ENCODE measurements at places on chromosomes 11 and 22.

- no peak for DNase-seq
Observed at GRCh38 chr11:7115780-7116179, 27.0 kb downstream of the RBMXL2 start.

GRCh38 chr11:127590314-127590713 lies 589.7 kb upstream of the KIRREL3 start:
- no peak for DNase-seq

DNA sequence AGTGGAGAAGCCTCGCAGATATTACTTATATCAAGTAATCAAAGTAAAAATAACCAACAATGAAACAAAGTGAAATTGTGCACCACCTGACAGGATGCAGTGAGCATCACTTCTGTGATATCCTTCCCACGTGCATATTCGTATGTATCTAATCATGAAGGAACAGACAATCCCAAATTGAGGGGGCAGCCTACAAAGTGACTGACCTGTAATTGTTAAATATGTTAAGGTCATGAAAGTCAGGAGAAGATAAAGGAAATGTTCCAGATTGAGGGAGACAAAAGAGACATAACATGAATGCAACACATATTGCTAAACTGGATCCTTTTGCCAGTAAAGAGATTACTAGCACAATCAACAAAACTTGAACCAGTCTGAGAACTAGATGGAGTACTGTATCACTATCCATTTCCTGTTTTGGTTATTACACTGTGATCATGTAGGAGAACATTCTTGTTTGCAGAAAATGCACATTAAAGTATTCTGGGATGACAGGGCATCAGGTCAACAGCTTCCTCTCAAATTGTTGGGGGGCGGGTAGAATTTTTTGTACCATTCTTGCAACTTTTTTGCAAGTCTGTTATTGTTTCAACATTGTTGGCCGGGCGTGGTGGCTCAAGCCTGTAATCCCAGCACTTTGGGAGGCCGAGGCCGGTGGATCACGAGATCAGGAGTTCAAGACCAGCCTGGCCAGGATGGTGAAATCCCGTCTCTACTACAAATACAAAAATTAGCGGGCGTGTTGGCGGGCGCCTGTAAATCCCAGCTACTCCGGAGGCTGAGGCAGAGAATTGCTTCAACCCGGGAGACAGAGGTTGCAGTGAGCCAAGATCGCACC lies 2.0 kb downstream of the SBF2 start:
- DNase-seq, result no peak

DNA sequence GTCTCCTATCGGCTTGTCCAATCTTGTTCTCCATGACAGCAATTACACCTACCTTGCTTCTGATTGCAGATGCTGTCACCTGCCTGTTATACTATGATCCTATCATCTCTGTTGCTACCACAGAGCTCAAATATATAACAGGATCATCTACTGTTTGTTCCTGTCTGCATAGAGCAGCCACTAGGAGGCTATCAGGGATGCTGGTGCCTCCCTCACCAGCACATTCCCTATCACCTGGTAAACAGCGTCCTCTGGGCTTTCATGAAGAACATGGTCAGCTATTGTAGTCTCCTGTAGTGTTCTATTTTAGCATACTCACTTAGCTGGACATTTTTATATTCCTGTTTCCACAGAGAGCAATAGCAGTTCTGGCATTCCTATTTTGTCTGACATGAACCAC lies 87.8 kb upstream of the FAT3 start:
- DNase-seq, result no peak

GRCh38 chr22:18075720-18076497 lies 1.9 kb upstream of the PEX26 start:
- no peak for DNase-seq

DNA sequence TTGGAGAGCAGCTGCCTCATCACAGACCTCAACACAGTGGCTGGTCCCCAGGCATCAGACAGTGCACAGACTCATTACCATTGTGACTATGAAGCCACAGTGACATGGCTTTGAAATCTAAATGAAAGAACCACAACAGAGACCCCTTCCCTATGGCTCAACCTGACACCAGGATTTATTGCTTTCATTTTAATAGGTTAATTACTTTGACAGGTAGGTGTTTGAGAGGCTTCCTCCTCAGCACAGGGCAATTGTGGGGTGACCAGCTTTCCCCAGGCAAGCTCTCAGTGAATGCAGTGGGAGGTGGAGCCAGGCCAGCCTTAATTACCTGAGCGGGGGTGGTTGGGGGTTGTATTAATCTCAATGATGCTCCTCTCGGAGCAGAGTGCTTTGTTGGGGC lies 102.3 kb downstream of the CHST1 start:
- DNase-seq, result no peak

DNA sequence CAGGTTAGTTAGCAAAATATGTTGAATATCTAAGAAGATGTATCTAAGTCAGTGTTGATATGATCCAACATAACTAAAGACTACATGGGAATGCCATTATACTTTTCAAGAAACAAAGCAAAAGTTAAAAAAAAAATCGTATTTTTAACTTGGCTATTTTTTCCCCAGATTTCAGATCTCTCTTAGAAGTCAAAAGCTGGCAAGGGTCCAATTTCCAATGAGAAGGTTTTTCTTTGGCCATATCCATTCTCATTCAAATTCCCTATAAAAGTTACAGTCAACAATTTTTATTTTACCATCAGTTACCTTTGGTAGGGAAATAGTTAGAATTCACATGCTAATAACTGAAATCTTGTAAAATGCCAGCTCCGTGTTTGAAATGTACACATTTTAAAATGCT lies 70.5 kb upstream of the FAT3 start:
- no peak for DNase-seq

- no peak for DNase-seq
Observed at GRCh38 chr11:73528013-73528412, 69.9 kb downstream of the FAM168A start.

- DNase-seq, result no peak
Observed at GRCh38 chr11:110174645-110175310, 81.6 kb downstream of the ZC3H12C start.

DNA sequence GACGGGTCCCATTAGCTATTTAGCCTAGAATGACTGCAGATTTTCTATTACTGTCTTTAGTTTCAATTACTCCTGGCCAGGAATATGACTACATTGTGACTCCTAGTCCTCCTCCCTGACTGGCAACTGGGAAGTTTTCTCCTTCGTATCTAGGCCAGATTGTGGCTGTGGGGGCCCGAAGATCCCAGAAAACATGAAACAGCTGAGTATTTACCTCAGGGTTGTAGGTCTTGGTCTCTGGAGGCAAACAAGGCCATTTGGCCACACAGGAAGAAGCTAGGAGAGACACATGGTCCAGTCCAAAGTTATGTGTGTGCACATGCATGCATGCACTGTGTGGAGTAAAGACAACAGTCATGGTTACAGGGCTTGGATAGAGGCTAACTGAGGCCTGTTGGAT lies 10.2 kb upstream of the GDPD4 start:
- no peak for DNase-seq

DNA sequence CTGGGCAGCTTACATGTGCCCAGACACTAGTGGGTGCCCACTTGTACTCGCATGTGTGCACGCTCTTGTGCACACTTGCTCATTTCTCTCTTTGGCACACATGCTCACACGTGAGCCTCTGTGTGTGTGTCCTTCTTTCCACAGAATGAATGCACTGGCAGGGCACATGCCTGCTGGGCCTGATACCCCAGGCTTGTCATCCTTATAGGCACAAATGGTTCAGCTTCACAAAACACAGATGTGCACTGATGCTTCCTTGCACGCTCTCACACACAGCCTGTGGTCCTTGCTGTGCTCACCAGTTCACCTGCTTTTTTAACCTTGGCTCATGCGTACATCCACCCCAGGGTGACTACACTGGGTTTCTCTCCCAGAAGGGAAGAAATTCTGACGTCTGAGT lies 174.8 kb downstream of the BUD13 start:
- no peak for DNase-seq

DNA sequence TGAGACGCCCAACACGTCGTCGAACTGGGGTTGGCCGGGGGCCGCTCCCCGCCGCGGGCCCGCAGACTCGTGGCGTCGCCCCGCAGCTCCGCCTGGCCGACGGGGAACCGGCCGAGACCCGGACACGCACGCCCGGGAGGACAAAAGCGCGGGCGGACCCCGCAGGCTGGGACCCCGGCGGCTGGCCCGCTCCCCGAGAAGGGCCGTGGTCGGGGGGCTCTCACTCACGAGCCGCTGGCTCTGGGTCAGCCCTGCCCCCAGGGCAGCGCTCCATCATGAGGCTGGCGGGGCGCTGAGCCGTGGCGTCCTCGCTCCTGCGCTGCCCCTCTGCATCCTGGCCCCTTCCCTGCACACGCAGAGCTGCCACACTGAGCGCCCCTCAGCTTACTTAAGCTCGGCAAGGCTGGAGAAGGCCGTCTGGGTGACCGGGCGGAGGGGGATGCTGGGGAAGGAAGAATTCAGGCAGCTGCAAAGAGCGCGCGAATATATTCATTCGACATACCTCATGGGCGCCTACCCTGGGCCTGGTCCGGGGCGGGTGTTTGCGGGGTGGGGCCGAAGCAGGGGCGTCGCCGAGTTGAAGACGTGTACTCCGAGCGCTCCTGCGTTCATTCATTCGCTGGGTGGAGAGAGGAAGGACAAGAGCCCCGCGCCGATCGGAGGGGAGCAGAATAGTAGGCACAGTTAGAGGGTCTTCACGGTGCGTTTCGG lies 579 bp upstream of the CYB5R2 start:
- DNase-seq, result no peak

- no peak for DNase-seq
Observed at GRCh38 chr22:44823806-44824205, 71.4 kb downstream of the ARHGAP8 start.

DNA sequence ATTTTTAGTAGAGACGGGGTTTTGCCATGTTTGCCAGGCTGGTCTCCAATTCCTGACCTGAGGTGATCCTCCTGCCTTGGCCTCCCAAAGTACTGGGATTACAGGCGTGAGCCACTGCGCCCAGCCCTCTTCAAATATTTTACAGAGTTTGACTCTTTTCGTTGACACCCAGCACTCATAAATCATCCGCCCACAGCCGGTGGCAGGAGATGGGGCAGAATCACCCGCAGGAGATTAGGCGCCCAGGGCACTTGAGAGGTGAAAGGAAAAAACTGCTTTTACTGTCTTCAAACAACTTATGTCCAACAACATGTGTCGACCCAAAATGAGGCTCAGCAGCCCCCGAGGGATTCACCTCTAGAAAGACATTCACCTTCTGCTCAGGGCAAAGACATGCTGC lies 56.9 kb downstream of the OSBP2 start:
- DNase-seq, result no peak

GRCh38 chr11:125950696-125951651 lies 5.1 kb downstream of the VSIG10L2 start:
- DNase-seq, result no peak

DNA sequence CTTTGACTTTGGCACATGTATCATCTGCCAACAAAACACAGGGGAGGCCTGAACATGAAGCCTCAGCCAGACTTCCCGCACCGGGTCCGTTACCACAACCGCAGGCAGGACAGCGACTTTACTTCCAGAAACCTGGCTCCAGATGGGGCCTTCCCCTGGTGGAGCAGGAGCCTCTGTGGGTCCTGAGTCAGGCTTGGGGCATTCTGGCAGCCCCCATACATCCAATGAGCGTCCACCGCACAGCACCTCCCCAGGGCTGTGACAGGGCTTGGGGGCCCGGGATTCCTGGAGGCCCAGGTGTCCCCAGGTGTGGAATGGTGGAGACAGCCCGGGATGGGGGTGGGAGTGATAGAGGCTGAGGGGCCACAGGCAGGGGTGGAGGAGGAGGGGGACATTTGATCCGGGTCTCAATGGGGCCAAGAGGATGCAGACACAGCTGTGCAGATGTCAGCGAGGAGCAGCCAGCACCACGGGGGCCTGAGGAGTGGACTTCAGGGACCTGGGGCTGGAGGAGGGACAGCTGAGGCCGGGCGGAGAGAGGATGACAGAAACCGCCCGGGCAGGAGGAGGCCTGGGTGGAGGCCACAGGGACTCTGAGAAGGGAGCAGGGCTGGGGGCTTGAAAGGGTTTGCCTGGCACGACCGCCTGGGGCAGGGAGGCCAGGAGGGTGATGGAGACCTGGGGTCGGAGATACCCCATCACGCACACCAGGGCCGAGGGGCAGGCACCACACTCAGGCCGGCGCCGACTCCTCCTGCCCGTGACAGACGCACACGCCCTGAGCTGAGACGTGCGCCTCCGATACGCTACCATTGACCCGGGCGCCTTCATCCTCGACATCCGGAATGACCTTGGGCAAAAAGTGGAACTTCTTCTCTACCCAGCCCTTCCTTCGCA lies 8.6 kb downstream of the TTLL8 start:
- no peak for DNase-seq

GRCh38 chr11:118247041-118247440 lies 5.1 kb downstream of the MPZL3 start:
- no peak for DNase-seq

DNA sequence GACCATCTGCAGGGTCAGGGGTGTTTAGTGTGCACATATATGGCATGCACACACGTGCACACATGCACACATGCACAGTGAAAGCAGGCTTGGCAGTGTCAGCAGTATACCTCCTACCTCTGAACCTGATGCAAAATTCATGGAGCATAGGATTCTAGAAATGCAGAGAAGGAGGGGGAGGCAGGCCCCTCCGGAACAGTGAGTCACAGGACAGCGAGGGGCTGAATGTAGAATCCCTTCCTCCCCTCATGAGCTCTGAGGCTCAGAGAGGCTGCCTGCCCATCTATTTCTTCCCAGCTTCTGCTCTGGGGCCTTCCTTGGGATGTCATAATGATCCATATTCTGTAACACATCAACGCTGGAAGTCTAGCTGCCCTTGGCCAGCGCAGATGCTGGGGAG lies 66.7 kb upstream of the NECTIN1 start:
- no peak for DNase-seq

DNA sequence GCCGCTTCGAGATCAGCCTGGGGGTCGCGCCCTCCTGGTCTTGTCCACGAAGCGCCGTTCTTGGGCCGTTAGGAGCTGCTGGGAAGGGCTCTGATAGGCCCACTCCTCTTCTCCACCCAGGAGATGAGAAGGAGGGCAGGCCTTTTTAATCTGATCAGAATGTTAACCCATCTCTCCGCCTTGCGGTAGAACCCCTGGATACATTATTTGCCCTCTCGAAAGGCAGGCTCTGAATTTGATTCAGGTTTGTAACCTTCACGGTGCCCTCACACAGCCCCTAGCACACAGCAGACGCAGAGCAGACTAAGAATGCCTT lies at the start of gene CCDC83:
CCDC83 (plus strand) TSS at position 43 of the 316 bp plus-strand sequence. CDS start 9,741 bp downstream, outside the sequence.
- DNase-seq, result no peak

GRCh38 chr22:45738206-45738605 lies 66.6 kb downstream of the ATXN10 start:
- no peak for DNase-seq

DNA sequence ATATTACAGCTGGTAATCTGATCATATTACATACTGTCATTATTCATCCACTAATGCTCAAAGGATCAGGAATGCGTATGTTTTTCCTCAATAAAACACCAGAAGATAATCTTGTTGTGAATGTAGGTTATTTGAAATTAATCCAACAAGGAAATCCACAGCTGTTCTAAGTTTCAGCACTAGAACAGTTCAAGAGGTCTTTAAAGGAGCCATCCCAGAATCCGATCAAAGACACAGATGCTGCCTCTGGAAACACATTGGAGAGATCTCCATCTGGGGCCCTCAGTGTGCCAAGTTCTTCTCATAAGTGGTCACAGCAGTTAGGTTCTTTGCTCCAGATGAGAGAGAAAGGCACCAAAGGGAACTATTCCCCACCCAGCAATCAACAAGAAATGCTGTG lies 1955.1 kb upstream of the RAG2 start:
- DNase-seq, result no peak
